Spleen (tissue), 13 donors: ENCODE measurements at places on chromosomes 12 and 14.

DNA sequence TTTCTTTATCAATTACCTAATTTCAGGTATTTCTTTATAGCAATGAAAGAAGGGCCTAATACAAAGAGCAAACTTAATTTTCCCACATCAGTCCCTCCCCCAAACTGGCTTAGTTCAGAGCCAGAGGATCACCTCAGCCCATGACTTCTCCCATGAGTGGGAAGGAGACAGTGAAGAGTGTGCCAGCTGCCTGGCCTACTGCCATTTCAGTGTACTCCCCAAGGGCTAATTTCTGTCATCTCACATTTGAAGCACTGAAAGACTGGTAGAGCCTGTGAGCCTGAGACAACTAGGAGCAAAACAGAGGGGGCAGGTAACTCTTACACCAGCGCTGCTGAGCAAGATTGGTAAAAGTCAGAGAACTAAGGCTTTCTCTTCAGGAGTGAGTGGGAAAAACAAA, 29.1 kb upstream of the ADAM20 start:
- no peak for DNase-seq

DNA sequence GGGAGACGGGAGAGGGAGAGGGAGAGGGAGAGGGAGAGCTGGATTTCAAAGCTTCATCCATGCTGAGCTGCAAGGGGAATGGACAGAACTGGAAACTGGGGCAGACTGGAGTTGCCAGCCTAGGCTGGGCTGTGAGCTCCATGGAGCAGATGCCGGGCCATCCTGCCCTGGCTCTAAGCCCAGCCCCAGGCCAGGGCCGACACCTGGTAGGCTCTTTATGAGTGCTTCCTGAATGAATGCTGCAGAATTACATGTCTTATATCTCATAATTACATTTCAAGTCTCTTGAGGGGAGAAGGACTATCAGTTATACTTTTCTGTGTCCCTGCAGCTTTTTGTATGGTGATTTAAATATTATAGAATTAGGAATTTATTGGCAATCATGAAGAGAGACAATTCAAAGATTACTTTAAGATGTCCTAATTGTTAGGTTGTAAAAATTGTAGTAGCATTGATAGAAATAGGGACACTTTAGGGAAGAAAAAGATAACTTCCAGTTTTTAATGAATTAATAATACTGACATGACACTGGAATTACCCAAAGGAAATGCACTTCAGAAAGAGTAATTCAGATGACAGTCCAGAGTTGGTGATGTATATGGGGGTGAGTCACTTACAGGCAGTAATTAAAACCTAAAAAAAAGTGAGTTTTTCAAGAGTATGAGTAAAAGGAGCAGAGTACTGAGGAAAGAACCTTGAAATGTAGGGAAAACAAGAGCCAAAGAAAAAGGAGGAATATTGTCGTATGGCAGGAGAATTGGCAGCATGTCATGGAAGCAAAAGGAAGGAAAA, 29.0 kb downstream of the SCYL2 start:
- no peak for DNase-seq

GRCh38 chr12:123754041-123754772, 7.9 kb upstream of the DNAH10 start:
- no peak for DNase-seq

DNA sequence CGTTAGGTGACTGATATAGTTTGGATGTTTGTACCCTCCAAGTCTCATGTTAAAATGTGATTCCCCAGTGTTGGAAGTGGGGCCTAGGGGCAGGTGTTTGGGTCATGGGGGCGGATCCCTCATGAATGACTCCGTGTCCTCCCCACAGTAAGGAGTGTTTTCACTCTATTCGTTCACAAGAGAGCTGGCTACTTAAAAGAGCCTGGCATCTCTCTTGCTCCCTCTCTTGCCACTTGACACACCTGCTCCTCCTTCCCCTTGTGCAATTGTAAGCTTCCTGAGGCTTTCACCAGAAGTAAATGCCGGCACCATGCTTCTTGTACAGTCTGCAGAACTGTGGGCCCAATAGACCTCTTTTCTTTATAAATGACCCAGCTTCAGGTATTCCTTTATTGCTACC, 2.6 kb downstream of the IFI27L2 start:
- no peak for DNase-seq

DNA sequence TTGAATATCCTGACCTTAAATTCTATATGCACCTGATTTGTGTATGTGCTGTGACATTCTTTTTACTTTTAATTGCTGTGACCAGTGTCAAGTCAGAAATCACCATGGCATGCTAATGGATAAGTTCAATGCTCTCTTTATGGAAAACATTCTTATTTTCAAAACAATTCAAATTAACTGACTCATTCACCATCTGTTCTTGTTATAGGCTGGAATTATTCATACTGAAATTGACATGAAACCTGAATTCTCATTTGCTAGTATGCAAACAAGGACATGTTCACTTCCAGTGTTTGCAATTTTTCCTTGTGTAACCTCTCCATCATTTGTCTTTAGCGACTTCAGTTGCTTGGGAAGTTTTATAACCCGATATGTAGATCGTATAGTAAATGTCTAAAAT, at the start of gene TAS2R30:
Gene TAS2R30, minus strand, starts transcription at position 340 of the 400 bp plus-strand sequence. CDS start 400 bp downstream, outside the sequence.
- DNase-seq: no peak

DNA sequence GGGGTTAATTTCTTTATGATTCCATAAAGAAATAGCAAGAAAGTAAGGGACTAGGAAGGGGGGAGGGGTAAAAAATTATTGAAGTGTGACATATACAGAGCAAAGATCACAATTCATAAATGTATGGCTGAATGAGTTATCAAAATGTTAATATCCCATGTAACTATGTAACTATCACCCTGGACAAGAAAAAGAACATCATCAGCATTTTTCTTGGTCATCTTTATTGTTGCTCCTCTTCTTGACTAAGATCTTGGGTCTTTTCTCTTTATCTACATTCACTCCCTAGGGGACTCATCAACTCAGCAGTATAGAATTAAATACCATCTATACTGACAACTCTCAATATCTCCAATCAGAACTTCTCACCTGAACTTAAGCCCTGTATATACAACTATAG, 57.5 kb downstream of the CAND1 start:
- DNase-seq: no peak

DNA sequence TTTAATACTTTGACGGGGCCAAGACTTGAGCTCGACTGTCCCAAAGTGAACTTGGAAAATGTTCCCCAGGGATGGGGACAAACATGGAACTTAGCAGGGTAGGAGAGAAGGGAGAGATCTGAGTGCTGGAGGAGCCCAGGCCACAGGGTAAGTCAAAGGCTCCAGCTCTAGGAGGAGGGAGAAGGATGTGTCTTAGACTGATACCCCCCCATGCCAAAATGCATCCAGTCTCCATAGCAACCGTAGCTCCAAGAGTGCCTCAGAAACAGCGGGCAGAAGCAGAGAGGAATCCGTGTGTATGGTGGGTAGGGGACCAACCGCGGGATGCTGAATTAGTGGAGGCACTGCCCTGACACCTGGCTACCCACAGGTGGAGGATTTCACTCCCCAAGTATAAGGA, 845 bp upstream of the AGAP2 start:
- peak; percentile 51 for DNase-seq

- no peak for DNase-seq
Measured at GRCh38 chr14:100749967-100750597, 23.4 kb downstream of the DLK1 start.

DNA sequence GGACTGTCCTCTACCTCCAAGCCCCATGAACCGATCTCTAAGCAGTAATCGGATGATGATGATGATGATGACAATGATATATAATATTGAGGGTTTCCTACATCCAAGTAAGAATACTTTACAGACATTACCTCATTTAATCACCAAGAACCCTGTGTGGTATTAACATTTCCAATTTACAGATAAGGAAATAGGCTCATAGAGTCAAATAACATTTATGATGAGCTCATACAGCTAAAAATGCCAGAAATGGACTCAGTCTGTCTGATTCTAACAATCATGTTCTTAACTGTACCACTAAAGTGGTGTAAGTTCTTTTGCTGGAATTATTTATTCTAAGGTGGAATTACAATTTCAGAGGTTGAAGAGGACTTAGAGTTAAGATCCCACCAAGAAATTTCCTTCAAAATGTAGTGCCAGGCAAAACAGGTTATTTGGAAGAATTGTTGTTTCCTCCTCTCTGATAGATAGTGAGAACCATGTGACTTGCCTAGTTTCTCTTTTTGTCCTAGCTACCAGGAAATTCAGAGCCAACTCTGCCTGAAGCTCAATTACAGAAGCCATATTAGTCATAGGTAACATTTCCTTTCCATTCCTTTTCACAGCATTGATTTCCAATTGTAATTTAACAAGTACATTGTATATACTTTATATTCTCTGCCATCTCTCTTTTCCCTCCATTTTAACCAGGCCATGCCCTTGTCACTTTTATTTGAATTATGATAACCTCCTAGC, 23.8 kb upstream of the CCDC175 start:
- no peak for DNase-seq

DNA sequence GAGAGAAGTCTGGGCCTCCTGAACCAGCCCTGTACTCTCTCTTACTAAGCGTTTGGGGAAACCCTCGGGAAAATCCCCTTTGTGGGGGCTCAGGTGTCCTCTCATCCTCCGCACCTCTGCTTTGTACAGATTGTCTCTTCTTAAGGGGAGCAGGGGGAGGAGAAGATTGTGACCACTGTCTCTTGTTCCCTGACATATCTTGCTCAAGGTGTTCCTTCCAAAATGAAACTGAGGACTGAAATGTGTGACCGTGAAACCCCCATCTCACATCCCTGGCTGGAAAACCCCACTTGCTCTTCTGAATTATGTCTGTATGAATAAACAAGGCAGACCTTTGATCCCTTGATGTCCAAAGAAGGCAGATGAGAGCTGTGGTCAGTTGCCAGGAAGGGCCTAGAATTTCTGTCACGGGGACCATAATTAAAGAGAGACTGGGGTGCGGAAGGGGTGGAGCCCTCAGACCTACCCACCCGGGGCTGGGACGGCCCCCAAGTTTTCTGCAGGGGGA, 369.8 kb downstream of the AACS start:
- no peak for DNase-seq

DNA sequence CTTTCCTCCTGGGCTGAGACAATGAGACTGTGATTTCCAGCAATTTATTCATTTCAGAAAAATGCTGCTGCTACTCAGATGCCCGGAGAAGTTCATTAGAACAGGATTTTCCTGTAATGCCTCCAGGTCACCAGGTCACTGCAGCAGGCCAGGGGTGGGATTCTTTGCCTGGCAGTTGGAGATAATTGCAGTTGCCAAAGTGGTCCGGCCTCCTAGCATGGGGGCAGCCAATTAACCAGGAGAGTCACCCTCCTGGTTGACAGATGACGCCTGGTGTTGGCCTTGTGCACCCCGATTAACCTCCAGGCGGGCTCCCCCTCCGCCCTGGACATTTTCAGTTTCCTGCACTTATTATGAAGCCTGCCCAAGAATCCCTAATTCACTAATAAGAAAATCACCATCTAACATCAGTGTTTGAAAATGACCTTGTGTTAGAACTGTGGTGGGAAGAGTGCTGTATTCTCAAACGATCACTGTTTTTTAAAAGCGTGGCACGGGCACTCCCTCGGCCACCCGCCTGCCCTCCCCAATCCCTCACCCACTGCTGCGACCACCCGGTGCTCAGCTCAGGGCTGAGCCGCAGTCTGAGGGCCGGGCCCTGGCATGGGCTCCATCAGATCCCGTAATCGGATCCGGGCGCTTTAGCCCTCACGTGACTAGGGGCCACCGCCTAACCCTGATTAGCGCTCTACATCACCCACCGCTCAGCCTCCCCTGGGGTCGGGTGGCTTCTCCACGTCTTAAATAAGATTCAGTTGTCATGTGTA, 12.9 kb downstream of the RIMBP2 start:
- DNase-seq: no peak

DNA sequence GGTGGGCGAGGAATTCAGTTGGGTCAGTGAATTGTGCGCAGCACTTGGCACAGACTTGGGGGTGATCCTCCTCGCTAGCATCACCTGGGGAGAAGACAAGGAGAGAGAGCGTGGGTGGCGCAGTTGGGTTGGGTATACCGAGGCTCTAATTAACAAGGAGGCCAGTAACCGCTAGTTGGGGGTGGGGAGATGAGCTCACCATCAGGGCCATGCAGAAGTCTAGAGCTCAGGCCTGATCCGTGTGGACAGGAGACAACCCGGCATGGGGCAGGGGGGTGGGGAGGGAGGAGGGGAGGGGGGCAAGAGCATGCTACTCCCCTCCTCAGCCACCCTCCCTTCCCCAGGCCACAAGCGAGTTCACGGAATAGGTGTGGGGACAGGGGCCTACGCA, 580 bp downstream of the SALL2 start:
- DNase-seq: no peak

GRCh38 chr12:110717037-110717436, 25.7 kb downstream of the PPP1CC start:
- no peak for DNase-seq

DNA sequence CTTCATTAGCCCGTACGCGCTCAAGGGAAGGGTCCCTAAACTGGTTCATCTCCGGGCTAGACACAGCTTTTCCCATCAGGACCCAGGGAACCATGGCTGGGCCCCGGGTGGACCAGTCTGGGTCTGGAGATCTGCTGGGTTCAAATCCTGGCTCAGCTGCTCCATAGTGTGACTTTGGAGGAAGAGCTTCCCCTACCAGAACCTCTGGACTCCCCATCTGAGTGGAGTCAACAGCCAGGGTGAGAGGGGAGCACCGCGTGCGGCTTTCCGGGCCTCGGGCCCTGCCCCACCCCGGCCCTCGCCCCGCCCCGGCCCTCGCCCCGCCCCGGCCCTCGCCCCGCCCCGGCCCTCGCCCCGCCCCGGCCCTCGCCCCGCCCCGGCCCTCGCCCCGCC, 41.2 kb downstream of the BEGAIN start:
- DNase-seq: no peak

DNA sequence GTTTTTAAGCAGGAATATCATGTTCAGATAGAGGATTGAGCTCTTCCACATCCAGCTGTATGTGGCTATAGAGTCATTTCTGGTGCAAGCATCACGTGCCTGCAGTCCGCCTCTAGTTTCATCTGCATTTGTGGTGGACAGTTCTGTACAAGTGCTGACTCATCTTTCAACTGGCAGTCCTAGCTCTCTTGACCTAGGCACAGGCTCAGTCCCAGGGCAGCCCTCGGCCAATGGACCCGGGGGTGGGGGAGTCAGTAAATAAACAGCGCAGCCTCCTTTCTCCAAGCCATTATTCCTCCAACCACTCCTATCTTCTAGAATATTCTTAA, 41.8 kb upstream of the FRMD6 start:
- no peak for DNase-seq

GRCh38 chr12:85872497-85873091, 1.5 kb upstream of the NTS start:
- DNase-seq: no peak

- DNase-seq: no peak
Measured at GRCh38 chr12:50249464-50250182, 33.7 kb downstream of the LIMA1 start.

GRCh38 chr14:91866061-91866460, 1.3 kb downstream of the TC2N start:
- no peak for DNase-seq

DNA sequence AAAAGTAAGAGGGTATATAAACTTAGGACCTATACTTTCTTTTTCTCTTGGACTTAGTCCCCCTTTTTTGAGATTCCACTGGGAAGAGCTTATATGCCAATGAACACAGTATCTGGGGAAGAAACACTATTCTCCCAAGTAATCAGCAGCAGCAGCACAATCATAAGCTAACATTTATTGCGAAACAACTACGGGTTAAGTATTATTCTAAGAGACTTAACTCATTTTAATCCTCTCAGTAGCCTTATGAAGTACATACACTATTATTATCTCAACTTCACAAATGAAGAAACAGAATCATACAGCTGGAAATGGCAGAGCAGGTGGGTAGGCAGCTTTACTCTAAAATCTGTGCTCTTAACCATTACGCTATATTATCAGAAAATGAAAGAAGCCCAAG, 27.9 kb downstream of the BAZ2A start:
- DNase-seq: no peak
